Activated CD4-positive, alpha-beta memory T cell treated with anti-CD3 and anti-CD28 coated beads for 36 hours (primary cell): ENCODE measurements at places on chromosomes 4 and X. TPM values are rescaled to one million over a fixed set of nuclear protein-coding genes. Genes with fewer than 3 reads are reported as not detected.

DGKK gene
- total RNA-seq, result not detected

IL3RA gene
- 1.2 TPM for total RNA-seq

MTNR1A gene
- not detected for total RNA-seq

KLHL5 gene
- total RNA-seq, result 35.2 TPM

CT47C1 gene
- not detected for total RNA-seq

PPP4R3C gene
- total RNA-seq, result not detected

RNF212 gene
- total RNA-seq, result 1.4 TPM

IL13RA2 gene
- not detected for total RNA-seq

VEGFD gene
- total RNA-seq, result not detected

GAGE12F gene
- not detected for total RNA-seq

NEUROG2 gene
- total RNA-seq, result not detected

CXorf65 gene
- 12.6 TPM for total RNA-seq

LNX1 gene
- not detected for total RNA-seq

TRIM75 gene
- total RNA-seq, result not detected

DRP2 gene
- 0.69 TPM for total RNA-seq

CDX4 gene
- total RNA-seq, result not detected

HSFX1 gene
- total RNA-seq, result 0.43 TPM

INTS6L gene
- total RNA-seq, result 21.2 TPM

LRP2BP gene
- total RNA-seq, result 0.36 TPM

NHS gene
- total RNA-seq, result 4.8 TPM
